ENCODE measurements at places on chromosomes 2 and 18.

DNA sequence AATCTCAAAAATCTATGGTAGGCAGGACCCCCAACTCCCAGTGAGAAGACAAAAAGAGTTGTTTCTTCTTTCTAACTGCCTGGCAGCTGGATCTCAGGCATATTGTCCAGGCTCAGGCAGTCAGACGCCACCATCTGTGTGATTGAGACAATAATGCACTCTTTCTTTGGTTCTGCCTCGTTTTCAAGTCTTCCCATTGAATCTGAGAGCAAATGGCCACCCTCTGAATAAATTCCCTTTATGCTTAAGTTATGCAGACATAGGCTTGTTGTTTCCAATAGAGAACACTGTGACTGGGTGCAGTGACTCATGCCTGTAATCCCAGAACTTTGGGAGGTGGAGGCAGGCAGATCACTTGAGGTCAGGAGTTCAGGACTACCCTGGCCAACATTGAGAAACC, 15.3 kb upstream of the CD207 start:
- DNase-seq: no peak

- DNase-seq: no peak
Observed at GRCh38 chr2:8710951-8711350, 29.1 kb downstream of the ID2 start.

DNA sequence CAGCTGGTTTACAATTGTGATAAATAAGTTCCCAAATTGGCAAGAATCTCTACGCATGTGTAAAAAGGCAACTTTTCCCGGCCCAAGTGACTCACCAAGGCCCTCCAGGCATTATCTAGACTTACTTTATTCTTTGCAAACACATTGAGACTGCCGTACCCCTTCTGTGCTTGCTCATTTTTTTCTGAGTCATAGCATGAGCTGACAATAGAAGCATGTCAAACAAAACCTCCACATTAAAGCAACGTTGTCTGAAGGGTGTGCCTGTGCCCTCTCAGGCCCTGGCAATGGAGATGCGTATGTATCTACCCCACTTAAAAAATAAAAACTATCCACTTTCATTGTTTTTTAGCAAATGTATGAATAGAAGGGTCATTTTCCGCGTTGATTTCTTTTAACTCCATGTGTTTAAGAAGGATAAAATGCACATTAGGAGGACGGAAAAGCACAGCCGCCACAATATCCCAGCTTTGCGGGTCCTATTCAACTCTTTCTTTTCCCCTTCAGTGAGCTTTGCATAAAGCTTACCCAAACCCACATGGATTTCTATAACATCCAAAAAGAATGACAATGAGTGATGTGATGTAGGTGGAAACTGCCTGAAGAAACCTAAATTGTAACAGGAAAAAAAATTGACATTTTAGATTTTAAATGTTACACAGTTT, 298.2 kb downstream of the CDCA7 start:
- DNase-seq: no peak

GRCh38 chr18:69838620-69839411, 108.9 kb downstream of the CD226 start:
- DNase-seq: no peak

DNA sequence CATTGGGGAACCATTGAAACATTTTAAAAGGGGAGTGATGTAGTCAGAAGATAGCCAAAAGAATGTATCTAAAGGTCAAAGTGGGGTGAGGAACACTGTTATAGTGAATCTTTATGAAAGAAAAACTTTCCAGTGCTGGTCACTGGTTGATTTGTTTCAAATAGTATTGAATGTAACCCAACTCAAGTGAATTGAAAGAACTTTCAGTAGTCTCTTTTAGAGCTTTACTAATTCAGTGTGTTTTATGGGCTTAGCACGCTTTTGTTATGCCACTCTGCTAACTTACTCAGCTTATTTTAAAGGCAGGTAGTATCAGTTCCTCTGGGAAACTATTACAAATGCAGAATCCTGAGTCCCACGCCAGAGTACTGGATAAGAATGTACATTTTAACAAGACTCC, 57.3 kb downstream of the GTF2A1L start:
- no peak for DNase-seq

GRCh38 chr2:149800624-149801542, 213.3 kb upstream of the MMADHC start:
- DNase-seq: no peak

DNA sequence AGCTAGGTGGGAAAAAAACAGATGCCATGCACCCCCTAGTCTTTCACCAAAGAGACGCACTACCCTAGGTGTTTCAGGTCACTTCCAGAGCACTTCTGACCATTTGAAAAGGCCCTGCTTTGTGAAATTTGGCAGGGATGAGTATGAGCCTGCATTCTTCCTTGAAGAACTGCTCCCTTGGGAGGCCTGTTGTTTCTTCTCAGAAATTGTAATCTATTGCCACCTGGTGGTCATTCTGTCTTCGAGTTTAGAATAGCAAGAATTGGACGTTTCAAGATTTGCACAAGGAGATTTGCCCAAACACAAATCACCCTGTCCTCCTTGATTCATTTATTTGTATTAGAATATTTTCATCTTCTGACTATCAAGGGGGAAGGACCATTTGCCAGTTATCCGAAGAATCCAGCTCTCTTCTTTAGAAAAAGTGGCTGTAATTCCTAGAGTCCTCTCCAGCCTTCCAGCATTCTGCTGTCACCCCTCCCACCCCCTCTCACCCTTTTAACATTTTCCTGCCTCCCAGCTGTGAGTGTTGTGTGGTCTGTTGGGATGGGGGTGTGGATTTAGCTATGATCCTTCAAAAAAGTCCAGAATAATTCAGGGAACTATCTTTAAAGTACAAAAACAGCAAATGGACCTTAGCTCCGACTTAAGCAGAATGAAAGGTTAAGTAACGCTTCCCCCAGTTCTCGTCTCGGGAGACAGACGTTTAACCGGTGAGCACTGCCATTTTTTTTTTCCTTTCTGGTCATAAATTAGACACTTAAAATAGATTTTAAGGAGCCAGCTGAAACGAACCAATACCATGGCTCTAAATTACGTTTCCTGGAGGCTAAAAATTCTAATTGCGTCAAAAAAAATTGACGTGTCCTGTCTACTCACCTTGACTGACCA, 3.7 kb upstream of the GAD1 start:
- peak; percentile 25 for DNase-seq

- no peak for DNase-seq
Observed at GRCh38 chr18:13223311-13224143, 5.0 kb downstream of the LDLRAD4 start.

GRCh38 chr2:224722250-224722649, 6.1 kb upstream of the CCDC195 start:
- no peak for DNase-seq

GRCh38 chr18:51654488-51655326, 457.2 kb upstream of the MEX3C start:
- no peak for DNase-seq

GRCh38 chr2:26279886-26280285, 35.1 kb downstream of the HADHB start:
- no peak for DNase-seq

DNA sequence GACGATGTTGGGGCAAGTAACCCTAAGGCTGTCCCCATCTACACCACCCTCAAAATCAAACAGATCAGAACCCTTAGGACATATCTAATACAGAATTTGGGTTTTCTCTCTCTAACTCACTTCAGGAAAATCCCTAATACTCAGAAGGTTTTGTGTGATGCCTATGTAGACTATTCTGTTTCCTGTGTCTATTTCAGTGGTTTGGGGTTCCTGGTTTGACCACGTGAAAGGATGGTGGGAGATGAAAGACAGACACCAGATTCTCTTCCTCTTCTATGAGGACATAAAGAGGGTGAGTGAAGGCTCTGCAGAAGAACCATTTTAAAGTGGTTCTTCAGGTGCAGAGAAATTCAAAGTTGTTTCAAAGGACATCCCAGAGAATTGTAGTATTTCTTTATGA, 16.3 kb downstream of the SULT1C2 start:
- DNase-seq: no peak

- no peak for DNase-seq
Observed at GRCh38 chr2:26971911-26972786, 1.7 kb downstream of the MAPRE3 start.

DNA sequence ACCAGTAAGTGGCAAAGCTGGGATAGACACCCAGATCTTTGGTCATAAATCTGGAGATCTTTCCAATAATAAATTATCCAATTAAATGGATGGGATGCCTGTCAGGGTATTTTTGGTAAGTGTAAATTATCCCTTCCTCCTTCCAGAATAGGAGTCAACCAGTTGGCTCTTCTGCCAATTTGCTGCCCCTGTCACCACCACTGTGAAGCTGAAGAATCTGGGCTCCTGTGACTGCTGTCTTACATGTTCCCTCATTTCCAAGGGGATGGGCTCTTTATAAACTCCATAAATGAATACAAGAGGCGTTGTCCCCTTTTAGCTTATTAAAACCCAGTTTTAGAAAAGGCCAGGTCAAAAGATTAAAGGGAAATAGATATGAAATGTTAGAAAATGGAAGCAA, 17.8 kb upstream of the BMP10 start:
- DNase-seq: no peak

DNA sequence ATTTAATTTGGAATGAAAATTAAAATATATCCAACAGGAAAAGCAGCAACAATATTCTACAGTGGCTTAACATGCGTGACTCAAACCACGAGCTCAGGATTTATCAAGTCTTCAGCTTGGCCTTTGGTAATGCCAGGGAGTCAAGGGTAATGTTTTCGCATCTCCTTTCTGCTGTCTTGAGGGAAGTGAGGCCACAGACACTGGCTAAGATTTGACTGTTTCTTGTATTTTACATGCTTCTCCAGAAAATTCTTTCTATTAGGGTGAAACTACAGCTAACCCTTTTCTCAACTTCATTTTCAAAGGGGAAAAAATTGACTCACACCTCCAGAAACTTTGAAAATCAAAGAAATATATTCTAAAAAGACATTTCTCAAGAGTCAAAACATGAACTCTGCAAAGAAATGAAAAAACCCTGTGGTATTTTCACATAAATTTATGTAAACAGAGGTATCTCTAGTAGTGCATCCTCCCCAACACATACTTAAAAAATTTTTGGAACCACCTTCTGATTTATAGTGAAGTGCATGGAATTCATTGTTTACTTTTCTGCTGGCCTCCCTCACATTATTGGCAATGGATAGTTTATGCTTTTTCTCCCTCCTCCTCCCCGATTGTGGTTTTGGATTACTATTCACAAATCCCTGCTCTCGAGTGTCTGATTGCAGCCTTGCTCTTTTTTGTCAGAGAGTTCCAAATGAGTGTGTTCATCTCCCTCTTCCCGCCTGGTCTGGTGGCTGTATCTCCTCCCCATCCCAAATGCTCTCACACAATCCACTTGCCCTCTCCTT, 48.7 kb downstream of the DPP4 start:
- no peak for DNase-seq

DNA sequence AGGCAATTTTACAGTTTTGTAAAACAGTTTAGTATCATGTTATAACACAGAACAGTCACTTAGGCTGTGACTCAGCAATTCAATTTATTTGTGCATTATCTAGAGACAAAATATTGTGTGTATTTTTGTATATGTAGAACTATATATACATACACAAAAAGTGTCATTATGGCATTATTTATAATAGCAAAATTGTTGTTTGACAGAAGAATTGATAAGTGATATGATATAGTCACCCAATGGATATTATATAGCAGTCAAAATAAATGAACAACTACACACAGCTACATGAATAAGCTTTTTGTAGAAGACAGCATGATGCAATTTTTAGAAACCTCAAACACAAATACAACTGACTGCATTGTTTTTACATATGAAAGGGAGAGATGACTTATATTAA, 334.0 kb downstream of the TRIB2 start:
- DNase-seq: no peak

DNA sequence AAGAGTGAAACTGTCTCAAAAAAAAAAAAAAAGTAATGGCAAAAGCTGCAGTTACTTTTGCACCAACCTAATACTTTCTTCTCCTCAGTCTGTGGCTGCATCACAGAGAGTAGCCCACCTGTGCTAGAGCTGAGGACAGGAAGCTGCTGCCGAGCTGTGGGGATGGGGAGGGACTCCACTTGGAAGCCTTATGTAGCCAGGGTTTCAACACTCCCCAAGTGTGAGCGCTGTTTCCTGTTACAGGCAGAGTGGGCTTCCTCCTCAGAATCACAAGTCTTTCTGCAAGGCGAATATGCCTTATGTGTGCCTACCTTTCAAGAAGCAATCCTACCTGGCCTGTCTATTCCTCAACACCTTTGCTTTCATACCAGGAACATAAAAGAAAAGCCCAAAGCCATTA, 36.3 kb upstream of the CYP27C1 start:
- no peak for DNase-seq

- DNase-seq: no peak
Observed at GRCh38 chr2:52135235-52135634, 1103.3 kb upstream of the NRXN1 start.

GRCh38 chr2:167353605-167354280, 465.5 kb downstream of the XIRP2 start:
- DNase-seq: no peak

GRCh38 chr2:98058191-98058975, 28.6 kb upstream of the VWA3B start:
- DNase-seq: no peak

DNA sequence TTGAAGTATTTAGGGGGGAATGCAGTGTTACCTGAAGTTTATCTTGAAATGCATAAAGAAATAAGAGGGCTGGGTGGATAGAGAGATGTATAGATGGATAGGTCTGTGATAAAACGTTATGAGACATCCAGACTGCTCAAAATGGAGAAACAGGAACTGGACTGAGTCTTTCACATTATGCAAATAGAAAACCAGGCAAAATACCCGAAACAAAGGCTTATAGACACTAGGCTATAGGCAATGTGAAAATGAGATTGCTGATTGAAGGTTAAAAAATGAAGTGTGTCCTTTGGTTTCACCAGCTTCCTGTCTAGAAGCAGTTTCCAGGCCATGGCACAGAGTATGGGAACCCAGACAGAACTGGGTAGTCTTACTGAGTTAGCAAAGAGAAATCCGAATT, 24.9 kb upstream of the SLC3A1 start:
- no peak for DNase-seq

DNA sequence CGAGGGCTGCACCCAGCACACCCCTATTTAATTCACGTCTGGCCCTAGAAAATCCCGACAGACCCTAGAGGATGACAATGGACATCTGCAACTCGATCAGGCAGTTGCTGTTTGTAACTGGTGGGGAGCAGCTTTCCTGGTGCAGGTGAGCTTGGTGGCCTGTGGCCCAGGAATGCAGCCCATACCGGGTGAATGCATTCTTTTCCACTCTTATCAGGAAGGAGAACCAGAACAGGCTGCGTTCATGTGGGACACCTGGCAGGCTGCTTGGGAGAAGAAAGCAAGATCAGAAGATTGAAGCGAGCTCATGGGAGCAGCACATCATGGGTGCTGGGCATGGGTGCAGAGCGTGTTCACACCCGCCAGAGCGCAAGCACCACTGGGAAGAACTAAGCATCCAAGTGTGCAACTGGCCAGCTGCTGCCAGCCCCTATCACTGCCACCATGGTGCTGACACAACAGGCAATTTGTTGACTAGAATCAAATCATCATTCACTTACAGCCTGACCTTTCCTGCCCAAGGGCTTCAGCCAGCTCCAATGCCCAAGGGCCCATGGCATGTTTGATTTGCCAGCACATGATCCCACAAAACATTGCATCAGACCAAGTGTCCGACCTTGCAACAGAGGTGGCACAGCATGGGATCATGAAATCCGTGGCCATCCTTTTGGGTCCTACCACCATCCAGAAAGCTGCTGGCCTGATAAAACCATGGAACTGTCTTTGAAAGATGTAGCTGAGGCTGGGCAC, 241.7 kb upstream of the ID2 start:
- no peak for DNase-seq

GRCh38 chr2:124652099-124652498, 627.0 kb downstream of the CNTNAP5 start:
- DNase-seq: no peak

Data from activated T-cell treated with anti-CD3 and anti-CD28 coated beads, Interleukin-2, amount 50 U/mL, for 1 hour (primary cell).